Ecto neural progenitor cell (in vitro differentiated cells): ENCODE measurements at places on chromosomes 11 and 22.

DNA sequence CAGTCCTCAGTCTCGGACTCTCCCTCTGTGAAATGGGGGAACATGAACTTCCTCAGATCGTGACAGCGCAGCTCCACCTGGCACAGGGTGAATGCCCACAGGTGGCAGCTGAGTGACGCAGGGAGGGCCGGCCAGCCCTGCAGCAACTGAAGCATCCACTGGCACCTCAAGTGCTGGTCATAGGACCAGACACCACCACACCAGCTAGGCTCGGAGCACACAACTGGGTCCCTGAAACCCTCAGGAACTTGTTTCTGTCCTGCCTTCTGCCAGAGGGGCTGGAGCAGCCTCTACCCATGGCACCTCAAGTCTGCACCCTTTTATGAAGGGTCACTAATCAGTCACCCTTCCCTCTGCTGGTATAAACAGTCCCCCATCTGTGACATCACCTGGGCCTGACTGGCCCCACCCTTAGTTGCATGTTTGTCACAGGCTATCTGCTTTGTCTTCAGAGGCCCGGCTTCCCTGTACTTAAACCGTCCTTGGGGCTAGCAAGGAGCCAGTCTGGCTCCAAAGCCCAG is 7.4 kb upstream of the CDC42BPG start:
- no peak for DNase-seq

DNA sequence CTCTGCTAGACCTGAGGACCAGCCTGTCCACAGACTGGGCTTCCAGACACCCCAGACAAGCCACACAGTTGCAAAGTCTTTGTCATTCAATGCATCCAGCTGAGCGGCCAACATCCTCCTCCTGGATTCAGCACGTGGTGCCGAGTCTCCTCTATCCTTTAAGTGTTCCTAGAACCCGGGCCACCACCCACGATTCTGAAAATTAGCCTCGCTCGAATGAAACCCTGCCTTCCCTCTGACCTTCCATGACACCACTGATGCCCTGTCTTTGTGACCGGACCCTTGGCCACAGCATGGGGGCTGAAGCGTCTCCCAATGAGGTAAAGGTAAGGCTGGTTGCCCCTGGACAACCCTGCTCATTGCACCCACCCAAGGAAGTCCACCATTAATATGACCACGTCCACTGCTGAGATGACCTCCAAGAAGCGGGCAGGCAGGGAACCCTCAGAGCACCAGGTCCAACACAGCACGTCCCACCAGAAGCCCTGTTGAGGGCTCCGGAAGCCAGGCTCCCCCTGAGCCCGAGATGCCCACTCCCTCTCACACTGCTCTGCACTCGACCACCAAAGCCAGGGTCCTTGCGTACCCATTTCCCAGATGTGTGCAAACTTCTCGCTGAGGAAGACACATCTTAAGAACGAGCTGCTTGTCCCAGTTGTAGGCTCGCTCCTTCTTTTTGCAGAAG is 279.0 kb downstream of the CTTN start:
- DNase-seq = no peak

DNA sequence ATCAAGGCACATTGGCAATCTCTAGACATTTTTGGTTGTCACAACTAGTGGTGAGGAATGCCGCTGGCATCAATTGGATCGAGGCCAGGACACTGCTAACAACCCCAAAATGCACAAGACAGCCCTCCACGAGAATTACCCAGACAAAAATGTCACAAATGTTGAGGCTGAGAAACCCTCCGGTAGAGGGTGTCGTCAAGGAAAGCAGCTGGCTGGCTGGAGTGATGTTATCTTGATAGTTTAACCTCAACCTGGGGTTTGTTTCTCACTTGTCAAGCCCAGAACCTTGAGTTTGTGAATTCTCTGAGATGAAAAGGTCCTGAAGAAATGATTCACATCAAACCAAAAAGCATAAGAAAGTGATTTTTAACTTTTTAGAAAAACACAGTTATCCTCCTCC is 21.1 kb upstream of the TMPRSS13 start:
- DNase-seq = peak; percentile 36

DNA sequence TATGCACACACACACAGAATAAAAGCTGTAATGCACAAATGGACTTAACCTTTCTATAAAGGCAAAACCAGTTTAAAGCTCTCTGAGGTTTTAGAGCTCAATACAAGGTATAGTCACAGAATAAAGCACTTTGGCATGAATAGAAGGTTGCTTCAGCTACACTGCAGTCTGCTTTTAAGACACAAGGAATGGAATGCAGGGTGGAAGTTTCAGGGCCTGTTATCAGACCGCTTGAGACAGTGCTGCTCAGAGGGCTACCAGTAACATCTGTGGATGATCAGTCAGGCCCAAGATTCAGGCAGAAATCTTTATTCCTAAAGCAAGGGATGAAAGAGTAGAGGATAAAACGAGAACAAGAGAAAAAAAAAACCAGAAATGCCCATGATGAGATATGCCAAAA is 46.7 kb downstream of the CD44 start:
- no peak for DNase-seq

DNA sequence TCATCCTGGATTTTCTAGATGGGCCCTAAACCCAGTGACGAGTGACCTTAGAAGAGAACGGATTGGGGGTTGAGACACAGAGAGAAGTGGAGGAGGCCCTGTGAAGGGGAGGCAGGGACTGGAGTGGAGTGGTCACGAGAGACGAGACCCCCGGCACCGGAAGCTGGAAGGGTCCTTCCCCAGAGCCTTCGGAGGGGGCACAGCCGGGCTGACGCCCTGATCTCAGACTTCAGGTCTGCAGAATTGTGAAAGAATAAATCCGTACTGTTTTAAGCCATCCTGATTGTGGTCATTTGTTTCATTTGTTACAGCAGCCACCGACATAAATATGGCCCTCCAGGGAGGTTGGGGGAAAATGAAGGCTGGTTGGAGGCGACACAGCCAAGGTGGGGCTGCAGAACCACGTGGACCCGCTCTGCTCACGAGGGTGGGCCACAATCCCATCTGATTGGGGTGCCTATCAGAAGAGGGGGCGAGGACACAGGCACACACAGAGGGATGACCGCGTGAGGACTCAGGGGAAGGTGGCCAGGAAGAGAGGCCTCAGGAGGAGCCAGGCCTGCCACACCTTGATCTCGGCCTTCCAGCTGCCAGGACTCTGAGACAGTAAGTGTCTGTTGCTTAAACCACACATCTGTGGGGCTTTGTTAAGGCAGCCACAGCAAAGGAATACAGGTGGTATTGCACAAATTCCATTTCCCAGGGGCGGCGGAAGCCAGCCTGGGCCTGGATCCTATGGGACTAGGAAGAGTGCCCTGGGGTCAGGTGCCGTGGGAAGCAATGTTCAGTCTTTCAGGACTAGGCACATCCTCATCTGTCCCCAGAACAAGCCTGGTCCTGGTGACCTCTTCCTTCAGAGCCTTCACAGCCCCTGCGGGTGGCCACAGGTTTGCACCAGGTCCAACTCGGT is 73.3 kb upstream of the SHANK2 start:
- DNase-seq = no peak

- DNase-seq = peak; percentile 67
Measured at GRCh38 chr11:71251151-71251721, 1.1 kb downstream of the SHANK2 start.

GRCh38 chr11:111285189-111286091 is 12.9 kb upstream of the POU2AF3 start:
- no peak for DNase-seq

GRCh38 chr11:96002339-96002738 is 78.4 kb upstream of the MTMR2 start:
- DNase-seq = no peak

DNA sequence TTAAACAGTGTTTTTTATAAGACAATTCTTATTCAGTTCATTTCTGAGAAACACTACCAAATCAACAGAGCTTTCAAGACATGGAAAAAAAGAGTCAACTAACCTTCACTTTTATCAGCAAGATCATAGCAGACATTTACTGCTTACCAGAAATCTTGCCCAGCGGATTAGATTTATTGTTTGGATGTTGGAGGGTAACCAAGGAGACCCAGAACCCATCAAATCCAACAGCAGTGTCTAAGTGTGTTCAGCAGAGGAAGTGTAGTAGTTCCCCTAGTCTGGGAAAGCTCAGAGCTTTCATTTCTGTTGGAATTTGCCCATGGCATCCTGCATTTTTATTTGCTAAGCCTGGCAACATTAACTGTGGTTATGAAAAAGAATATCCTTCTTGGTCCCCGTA is 2.4 kb upstream of the PGM2L1 start:
- DNase-seq = no peak

DNA sequence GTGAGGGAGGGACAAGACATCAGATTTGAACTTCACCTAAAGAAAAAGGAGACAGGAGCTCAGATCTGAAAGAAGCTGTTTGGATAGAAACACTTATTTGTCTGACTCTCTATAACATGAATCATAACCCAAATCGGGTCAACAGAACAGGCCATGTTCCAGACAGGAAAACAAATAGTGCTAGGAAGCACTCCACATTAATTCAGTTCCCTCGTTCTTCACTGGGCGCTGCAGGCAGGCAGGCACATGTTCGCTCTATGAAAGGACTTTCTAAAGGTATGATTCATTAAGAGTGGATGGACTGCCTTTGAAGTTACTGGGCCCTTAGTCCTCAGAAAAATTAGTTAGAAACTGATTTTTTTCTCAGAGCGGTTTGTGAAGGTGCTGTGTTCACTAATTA is 137.5 kb upstream of the TRPC6 start:
- DNase-seq = no peak

- DNase-seq = no peak
Measured at GRCh38 chr11:107180236-107180635, 162.0 kb upstream of the GUCY1A2 start.

GRCh38 chr11:104000798-104001197 is 35.6 kb upstream of the DDI1 start:
- DNase-seq = no peak

GRCh38 chr22:50722048-50722701 is 15.8 kb upstream of the ACR start:
- no peak for DNase-seq

DNA sequence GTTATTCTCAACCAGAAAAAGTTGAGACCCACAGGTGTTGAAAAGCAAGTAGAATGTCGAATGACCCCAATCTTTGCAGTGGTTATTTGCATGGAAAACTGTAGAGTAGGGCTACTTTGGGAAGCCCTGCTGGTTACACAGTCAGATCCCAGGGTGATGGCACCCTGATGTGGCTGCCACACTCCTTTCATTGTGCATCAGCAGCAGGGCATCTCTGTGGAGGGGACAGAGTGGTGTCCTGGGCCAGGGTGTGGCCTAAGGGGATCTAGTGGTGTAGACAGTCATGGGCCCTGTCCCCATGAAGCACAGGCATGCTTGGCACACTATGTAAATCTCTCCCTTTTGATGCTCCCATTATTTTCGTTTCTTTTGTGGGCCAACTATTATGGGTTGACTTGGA is 199.4 kb upstream of the NAV2 start:
- DNase-seq = no peak

GRCh38 chr22:35349368-35349703 is 31.6 kb upstream of the HMOX1 start:
- DNase-seq = no peak
